Activated CD8-positive, alpha-beta memory T cell treated with anti-CD3 and anti-CD28 coated beads, Interleukin-2, amount 10 ng/mL, durations not matched to agents 7 days and 5 days (primary cell): ENCODE measurements at places on chromosomes 7 and 10. TPM values are rescaled to one million over a fixed set of nuclear protein-coding genes. Genes with fewer than 3 reads are reported as not detected.

GRCh38 chr7:102889851-102890250, 22.9 kb upstream of the LRRC17 start:
- no peaks in the 10 kb centered on the region for H3K36me3 ChIP-seq
- H3K4me1 ChIP-seq, result no peaks in the 10 kb centered on the region
- H3K27ac ChIP-seq, result no peak overlapping the region
- no peak overlapping the region for H3K4me3 ChIP-seq
- no peak for DNase-seq

GRCh38 chr10:52701647-52702046, 70.9 kb downstream of the MBL2 start:
- no peaks in the 10 kb centered on the region for H3K36me3 ChIP-seq
- no peak overlapping the region for H3K4me3 ChIP-seq
- no peak overlapping the region for H3K27ac ChIP-seq

Gene HGF
- not detected for total RNA-seq

GRCh38 chr7:48643431-48644013, 280.8 kb upstream of the CDC14C start:
- no peaks in the 10 kb centered on the region for H3K27me3 ChIP-seq
- no peak for DNase-seq
- no peaks in the 10 kb centered on the region for H3K4me1 ChIP-seq
- no peaks in the 10 kb centered on the region for H3K36me3 ChIP-seq
- H3K4me3 ChIP-seq, result no peak overlapping the region
- H3K27ac ChIP-seq, result no peak overlapping the region

Gene NANOS1
- total RNA-seq, result 0.28 TPM
